ENCODE measurements at places on chromosomes 2 and 18. TPM values are rescaled to one million over a fixed set of nuclear protein-coding genes. Genes with fewer than 3 reads are reported as not detected.

The UGT1A5 gene
- not detected for total RNA-seq

The FAM136A gene
- total RNA-seq, result 89.1 TPM

The CROCC2 gene
- not detected for total RNA-seq

The PLCD4 gene
- total RNA-seq, result 0.62 TPM

The CRYGC gene
- total RNA-seq, result not detected

The CD226 gene
- total RNA-seq, result 134 TPM

The SULT1C2 gene
- total RNA-seq, result not detected

The ANKRD62 gene
- total RNA-seq, result not detected

The PIEZO2 gene
- not detected for total RNA-seq

The KCNG3 gene
- total RNA-seq, result 0.10 TPM

The MRO gene
- not detected for total RNA-seq

The LDLRAD4 gene
- 34.5 TPM for total RNA-seq

The MERTK gene
- 1.3 TPM for total RNA-seq

The GATA6 gene
- not detected for total RNA-seq

The ME2 gene
- total RNA-seq, result 122 TPM
